Epithelial cell of alveolus of lung (primary cell): ENCODE measurements at places on chromosomes 2 and 18. TPM values are rescaled to one million over a fixed set of nuclear protein-coding genes. Genes with fewer than 3 reads are reported as not detected.

DYNC1I2 gene
- total RNA-seq: 97.0 and 108 TPM in 2 replicates

MERTK gene
- 1.0 and 2.7 TPM in 2 replicates for total RNA-seq

EIF5B gene
- total RNA-seq: 22.4 and 23.8 TPM in 2 replicates

HOXD3 gene
- total RNA-seq: not detected in 2 replicates

HNMT gene
- total RNA-seq: 36.8 and 39.8 TPM in 2 replicates

GBX2 gene
- total RNA-seq: 0.78 TPM in 1 of 2 replicates, not detected in the other

PRSS56 gene
- total RNA-seq: 0.48 TPM in 1 of 2 replicates, not detected in the other

HRH4 gene
- not detected in 2 replicates for total RNA-seq

IWS1 gene
- 23.8 and 24.0 TPM in 2 replicates for total RNA-seq

RAB10 gene
- total RNA-seq: 95.4 and 98.7 TPM in 2 replicates

POTEE gene
- total RNA-seq: not detected in 2 replicates

SH2D6 gene
- total RNA-seq: 0.13 TPM in 1 of 2 replicates, not detected in the other

MSTN gene
- total RNA-seq: not detected in 2 replicates

CHRND gene
- total RNA-seq: 2.7 TPM in 1 of 2 replicates, not detected in the other

FSHR gene
- total RNA-seq: not detected in 2 replicates

BMP10 gene
- total RNA-seq: not detected in 2 replicates

SNTG2 gene
- not detected in 2 replicates for total RNA-seq

ACTR3 gene
- 103 and 260 TPM in 2 replicates for total RNA-seq

CGREF1 gene
- 1.2 and 4.6 TPM in 2 replicates for total RNA-seq

ALPI gene
- total RNA-seq: not detected in 2 replicates

GNAL gene
- 0.26 and 1.8 TPM in 2 replicates for total RNA-seq

DES gene
- total RNA-seq: under 0.01 and 20.4 TPM in 2 replicates

AQP12A gene
- not detected in 2 replicates for total RNA-seq

TTR gene
- total RNA-seq: not detected in 2 replicates

CXCR4 gene
- 2.3 and 2.6 TPM in 2 replicates for total RNA-seq

DBI gene
- 86.6 and 225 TPM in 2 replicates for total RNA-seq

RGPD4 gene
- not detected in 2 replicates for total RNA-seq

COA5 gene
- 11.1 and 45.9 TPM in 2 replicates for total RNA-seq

CYP26B1 gene
- total RNA-seq: 0.08 and 2.2 TPM in 2 replicates

LRRC30 gene
- total RNA-seq: not detected in 2 replicates

CD8B gene
- total RNA-seq: not detected in 2 replicates

RND3 gene
- total RNA-seq: 63.7 and 87.9 TPM in 2 replicates

HES6 gene
- total RNA-seq: 2.2 and 4.1 TPM in 2 replicates

FAM110C gene
- under 0.01 and 0.16 TPM in 2 replicates for total RNA-seq

NT5DC4 gene
- not detected in 2 replicates for total RNA-seq

BOLL gene
- total RNA-seq: 0.08 TPM in 1 of 2 replicates, not detected in the other

GALNT14 gene
- 0.56 and 3.4 TPM in 2 replicates for total RNA-seq

NR4A2 gene
- 1.0 and 57.6 TPM in 2 replicates for total RNA-seq

SKA1 gene
- total RNA-seq: 3.7 and 15.9 TPM in 2 replicates

NEURL3 gene
- total RNA-seq: 0.13 TPM in 1 of 2 replicates, not detected in the other
